ENCODE measurements at places on chromosomes 3 and 15. TPM values are rescaled to one million over a fixed set of nuclear protein-coding genes. Genes with fewer than 3 reads are reported as not detected.

- no peak for DNase-seq
Observed at GRCh38 chr3:134028486-134029255, 1.1 kb downstream of the SLCO2A1 start.

DNA sequence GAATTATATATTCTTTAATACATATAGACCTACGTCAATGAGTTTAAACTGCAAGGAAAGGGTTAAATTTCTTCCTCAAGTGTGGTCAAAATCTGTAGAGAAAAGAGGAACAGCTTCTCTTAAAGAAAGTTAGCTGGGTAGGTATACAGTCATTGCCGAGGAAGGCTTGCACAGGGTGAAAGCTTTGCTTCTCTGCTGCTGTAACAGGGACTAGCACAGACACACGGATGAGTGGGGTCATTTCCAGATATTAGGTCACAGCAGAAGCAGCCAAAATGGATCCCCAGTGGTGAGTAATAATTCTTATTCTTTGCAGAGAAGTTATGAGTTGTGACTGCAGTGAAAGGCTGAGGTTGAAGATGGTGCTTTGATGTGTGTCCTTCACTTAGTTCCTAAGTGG lies at the start of gene CD86:
TSS of gene CD86 (plus strand) at position 148 of the 400 bp plus-strand sequence. CDS start at position 276, 128 bp downstream.
- peak; percentile 55 for DNase-seq

DNA sequence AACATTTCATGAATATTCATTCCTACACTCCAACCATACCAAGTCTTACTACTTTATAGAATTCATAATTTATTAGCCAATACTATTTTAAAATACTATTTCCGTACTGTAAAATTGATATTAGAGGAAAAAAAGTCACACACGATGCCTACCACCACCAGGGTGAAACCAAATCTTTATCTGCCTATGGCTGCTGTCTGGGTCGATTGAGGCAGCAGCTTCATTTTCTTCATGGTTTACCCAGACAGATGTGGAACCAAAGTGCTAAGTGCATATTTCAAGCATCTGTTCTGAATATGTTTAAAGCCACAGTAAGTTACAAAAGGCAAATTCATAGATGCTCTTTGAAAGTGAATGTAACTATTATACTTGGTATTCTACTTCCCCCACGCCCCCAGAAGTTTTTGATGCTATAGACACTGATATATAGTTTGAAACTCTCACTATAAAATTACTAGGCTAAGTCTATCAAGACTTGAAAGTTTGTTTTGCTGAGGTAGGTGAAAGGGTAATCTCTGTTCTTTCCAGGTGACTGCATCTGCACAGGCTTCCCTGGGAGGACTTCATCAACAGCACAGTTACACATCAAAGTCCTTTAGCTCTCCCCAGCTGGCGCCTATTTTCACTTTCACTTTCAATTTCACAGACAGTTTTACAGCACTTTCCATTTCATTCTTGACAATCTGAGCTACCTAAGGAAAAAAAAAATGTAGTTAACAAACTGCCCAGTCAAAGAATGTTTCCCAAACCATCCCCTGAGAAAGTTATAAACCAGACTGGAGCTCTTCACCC lies 113.9 kb downstream of the POLQ start:
- peak; percentile 14 for DNase-seq

DNA sequence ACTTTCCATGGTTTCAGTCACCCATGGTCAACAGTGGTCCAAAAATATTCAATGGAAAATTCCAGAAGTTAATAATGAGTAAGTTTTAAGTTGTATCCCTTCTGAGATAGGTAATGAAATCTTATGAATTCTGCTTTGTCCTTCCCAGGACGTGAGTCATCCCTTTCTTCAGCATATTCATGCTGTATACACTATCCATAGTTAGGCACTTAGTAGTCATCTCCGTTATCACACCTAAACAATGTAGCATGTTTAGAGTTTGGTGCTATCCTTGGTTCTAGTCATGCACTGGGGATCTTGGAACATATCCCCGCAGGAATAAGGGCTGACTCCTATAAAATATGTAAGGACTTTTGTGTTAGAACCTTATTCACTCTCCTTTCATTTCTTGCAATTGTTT lies 153.2 kb downstream of the UNC13C start:
- no peak for DNase-seq

GRCh38 chr3:146575636-146576035 lies 29.5 kb downstream of the PLSCR5 start:
- DNase-seq: no peak

DNA sequence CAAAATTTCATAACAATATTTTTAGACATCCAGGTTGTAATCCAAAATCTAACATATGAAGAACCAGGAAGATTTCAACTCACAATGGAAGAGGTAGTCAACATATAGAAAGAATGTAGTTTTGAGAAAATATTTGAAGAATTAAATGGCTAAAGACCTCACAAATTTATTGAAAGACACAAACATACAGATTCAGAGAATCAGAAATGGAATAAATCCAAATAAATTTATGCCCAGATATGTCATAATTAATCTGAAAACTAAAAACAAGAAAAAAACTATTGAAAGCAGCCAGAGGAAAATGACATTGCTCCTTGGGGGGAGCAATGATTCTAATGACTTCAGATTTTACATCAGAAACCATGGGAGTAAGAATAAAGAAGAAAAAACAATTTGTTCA lies 75.8 kb downstream of the TCF12 start:
- no peak for DNase-seq

DNA sequence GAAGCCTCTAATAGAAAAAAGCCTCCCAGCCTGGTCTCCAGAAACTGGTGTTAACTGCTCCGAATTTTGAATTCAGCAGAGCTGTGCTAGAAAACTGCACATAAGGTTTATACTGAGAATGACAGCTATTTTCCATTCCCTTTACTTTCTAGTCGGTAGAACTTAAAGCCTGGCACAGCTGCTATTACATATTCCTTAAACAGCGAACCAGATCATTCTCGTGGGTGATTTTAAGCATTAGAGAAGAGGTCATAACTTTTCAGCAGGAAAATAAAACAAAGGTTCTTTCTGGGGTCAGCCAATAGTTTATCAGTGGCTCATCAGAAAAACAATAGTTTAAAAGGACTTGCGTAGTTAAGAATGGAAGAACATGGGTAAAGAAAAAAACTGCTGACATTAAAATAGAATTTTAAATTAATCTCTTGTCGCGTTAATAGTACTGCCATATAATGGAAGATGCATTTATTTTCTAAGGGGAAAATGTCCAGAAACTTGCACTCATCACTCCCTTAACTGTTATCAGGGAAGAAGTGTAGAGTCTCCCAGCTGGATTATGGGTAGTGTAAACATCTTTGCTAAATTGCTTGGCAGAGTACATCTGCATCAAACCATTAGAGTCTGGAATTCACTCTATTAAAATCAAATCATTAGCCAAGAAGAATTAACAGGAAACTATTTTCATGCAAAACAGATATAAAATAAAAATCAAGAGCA lies 7.9 kb downstream of the VGLL4 start:
- DNase-seq: no peak

The STRC gene
- total RNA-seq: 0.39 TPM

The KY gene
- 1.9 TPM for total RNA-seq

Measured in adrenal gland (tissue), 19 donors.